Psoas muscle (tissue), 8 donors: ENCODE measurements at places on chromosomes 3 and 15. TPM values are rescaled to one million over a fixed set of nuclear protein-coding genes. Genes with fewer than 3 reads are reported as not detected.

Gene CCDC9B
- total RNA-seq, result 139 TPM

Gene EPHB3
- 0.34 TPM for total RNA-seq

Gene MAP1A
- total RNA-seq, result 7.1 TPM

- no peak for DNase-seq
Observed at GRCh38 chr3:66177026-66177425, 43.8 kb upstream of the SLC25A26 start.

GRCh38 chr3:4600493-4600892, 107.3 kb downstream of the ITPR1 start:
- DNase-seq, result no peak

DNA sequence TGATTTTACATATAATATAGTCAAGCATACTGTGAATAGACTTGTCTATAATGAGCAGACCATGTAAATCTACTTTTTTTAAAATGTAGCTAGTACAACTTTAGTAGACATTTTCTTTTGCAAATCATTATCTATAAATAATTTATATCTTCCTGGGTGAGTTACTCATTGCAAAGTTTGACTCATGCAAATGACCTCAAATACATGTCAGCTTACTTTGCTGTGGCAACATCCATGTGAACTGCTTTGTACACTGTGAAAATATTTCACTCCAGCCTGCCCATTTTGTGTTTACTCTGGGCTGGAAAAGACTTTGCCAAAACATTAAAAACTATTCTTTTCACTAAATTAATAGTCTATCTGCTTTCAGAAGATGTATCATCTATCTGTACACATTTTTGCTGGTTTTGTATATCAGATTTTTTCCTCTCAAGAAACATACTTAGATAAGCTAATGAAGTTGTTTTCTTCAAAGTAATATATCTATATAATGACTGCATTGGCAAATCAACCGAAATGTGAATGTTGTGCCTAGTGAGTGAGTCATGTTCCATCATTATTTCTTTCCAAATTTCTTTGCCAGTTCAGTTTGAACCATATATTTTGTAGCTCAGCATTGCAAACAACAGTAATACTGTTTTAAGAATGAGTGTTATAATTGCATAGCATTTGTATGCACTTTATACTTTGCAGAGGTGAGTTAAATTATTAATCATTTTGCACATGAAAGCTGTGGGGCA, 26.5 kb downstream of the IGSF10 start:
- DNase-seq, result no peak

DNA sequence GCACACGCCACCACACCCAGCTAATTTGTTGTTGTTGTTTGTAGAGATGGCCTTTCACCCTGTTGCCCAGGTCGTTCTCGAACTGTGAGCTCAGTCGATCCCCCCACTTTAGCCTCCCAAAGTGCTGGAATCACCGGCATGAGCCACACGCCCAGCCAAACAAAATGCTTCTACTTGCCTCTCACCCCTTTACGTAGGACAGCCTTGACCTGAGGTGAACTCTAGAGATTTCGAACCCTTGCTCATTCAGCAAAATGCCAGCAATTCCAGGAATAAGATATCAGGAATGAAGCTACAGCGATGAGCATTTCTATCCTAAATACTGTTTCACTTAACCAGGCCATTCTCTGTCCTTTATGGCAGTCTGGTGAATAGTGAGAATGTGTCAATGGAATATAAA, 135.0 kb downstream of the LRRK1 start:
- no peak for DNase-seq

- DNase-seq, result no peak
Observed at GRCh38 chr15:37107071-37107743, 6.9 kb upstream of the MEIS2 start.
